ENCODE measurements at places on chromosomes 16 and 17.

DNA sequence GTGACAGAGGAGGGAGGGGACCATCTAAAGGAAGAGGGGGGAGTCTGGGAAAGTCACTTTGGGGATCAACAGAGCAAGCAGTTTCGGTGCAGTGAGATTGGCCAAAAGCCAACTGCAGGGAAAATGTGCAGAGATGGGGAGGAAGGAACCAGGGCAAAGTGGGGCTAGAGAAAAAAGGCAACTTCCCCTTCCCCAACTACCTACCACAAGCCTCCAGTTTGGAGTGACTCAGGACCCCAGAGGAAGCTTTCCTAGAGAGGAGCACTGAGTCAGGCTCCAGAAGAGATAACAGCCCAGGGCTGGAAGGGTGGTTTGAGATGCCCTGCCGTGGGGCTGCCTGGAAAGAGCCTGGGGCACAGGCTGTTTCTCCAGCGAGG, 6.9 kb upstream of the CD300LD start:
- DNase-seq: no peak

DNA sequence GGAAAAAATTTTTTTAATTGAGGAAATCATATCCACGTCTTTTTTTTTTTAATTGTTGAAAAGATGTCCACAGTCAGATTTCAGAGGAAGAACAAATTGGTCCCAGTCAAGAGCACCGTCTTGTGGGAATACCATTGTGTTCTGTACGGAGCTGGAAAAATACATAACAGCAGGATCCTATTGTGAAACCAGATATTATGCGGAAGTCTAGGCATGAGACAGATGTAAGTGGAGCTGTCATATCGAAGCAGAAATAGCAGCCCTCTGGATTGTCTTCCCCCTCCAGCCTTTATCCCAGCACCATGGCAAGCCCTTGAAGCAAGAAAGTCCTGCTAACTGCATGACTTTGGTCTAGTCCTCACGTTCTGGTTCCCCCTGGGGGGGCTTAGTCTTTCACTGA, 391.6 kb upstream of the ASIC2 start:
- DNase-seq: no peak

DNA sequence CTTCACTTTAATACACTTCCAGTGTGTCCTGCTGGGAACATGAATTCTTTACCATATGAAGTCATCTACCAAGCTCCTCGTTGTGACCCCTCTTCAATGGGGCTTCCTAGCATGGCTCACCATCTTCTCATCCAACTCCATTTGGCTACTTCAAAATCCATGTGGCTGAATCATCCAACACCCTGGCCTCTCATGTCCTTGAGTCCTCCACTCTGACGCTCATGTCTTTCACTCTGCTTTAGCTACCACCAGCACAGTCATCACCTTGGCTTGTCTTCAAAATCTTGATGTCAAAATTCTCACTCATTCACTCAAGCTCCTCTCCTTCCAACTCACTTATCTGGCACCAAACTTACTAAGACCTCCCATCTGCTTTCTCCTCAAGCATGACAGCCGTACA, 35.8 kb downstream of the AMFR start:
- DNase-seq: peak; percentile 98

DNA sequence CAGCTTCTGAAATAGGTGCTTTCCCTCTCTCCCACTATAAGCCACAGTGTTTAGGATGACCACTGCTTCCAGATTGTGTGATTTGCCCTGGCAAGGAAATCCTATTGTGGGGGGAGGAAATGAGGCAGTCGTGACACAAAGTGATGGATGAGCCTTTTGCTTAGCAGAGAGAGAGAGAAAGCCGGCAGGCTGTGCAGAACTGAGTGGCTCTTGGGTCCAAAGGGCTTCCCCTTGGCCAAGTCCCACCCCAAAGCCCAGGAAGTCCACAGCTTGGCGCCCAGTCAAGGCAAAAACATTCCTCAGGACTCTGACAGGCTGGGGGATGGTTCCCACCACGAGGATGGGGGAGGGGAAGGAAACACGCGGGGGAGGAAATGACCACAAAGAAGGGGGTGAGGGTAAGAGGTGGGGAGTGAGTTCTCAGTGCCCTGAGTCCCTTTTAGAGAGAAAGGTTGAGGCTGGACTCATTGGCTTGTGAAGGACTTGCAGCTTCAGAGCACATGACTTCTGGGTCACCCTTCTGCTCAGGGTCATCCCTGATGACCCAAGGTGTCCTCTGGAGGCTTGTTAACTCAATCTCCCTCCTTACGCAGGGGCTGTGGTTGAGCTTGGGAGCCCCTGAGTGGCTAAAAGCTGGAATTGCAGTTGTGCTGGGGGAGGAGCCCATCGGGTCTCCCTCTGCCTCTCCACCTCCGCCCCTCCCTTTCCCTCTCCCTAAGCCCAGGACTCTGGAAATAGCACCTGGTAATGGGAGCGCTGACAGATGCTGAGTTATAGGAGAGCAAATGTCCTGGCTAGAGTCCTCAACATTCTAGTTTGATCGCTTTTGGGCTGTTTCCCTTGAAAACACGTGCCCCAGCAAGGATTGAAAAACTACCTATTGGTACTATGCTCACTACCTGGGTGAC, 10.3 kb upstream of the MSL1 start:
- peak; percentile 89 for DNase-seq

DNA sequence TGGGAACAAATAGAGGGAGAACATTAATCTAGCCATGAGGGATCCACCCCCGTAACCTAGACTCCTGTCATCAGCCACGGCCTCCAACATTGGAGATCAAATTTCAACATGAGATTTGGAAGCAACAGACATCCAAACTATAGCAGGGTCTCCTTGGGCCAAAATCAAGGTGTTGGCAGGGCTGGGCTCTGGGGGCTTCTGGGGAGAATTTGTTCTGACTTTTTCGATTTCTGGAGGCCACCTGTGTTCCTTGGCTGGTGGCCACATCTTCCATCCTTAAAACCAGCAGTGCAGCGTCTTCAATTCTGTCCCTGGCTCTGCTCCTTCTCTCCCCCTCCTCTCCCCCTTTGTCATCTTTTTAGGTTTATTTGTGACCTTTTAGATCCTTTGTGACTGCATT, 546.2 kb downstream of the WWOX start:
- DNase-seq: no peak

DNA sequence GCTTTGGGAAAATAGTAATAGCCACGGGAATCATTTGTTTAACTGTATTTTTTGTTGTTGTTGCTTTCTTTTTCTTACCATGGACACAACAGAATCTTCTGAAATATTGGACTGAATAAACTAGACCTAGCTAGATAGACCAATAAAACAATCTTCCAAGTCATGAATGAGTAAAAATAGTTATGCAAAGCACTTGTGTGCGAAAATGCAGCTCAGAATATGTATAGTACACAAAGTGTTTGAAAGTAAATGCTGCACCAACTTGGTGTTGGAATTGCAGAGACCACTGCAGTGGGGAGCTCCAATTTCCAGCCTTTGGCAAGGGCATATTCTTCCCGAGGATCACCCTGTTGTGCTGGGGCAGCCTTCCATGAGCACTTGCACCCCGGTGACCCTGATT, 68.0 kb downstream of the AATF start:
- no peak for DNase-seq

DNA sequence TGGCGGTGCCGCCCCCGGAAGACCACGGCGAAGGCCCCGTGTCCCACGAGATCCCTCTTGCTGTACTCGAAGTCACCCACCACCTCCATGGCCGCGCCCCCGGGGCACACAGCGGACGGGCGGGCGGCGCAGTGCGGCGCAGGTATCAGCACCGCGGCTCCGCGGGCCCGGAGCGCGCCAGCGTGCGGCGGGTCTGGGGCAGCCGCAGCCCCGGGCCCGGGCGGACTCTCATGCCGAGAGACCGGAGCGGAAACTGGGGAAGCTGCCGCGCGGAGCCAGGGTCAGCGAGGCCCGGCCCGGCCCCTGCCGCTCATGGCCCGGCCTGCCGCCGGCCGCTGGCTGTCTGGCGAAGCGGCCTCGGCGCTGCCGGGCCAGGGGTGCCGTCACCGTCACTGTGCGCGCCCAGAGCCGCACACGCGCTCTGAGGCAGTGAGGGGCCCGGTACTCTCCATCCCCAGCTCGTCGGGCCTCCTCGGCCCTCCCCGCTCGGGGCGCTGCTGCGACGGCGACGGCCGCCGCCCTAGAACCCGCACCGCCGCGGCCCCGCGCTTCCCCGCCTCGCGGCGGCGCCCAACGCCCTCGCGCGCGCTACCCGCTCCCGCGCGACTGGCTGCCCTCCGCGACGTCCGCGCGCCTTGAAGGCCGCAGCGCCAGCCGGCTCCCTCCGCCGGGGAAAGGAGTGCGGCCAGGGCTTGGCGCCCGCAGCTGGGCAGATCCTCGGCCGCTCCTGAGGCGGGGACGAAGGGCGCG, at the start of gene ULK2:
Gene ULK2 (minus strand): TSS at position 608 of the 750 bp plus-strand sequence. CDS start 519 bp downstream, at position 89.
- DNase-seq: peak; percentile 45

DNA sequence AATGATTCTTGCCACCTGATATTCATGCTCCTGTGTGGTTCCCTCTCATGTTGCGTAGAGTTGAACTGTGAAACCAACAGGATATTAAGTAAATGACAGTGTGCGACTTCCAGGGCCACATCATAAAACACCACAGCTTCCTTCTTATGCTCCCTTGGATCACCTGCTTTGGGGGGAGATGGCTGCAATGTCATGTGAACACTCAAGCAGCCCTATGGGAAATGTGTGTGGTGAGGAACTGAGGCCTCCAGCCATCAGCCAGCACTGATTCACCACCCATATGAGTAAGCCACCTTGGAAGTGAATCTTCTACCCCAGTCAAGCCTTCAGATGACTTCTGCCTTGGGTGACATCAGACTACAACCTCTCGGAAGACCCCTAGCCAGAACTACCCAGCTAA, 427.5 kb downstream of the UTP18 start:
- DNase-seq: no peak

DNA sequence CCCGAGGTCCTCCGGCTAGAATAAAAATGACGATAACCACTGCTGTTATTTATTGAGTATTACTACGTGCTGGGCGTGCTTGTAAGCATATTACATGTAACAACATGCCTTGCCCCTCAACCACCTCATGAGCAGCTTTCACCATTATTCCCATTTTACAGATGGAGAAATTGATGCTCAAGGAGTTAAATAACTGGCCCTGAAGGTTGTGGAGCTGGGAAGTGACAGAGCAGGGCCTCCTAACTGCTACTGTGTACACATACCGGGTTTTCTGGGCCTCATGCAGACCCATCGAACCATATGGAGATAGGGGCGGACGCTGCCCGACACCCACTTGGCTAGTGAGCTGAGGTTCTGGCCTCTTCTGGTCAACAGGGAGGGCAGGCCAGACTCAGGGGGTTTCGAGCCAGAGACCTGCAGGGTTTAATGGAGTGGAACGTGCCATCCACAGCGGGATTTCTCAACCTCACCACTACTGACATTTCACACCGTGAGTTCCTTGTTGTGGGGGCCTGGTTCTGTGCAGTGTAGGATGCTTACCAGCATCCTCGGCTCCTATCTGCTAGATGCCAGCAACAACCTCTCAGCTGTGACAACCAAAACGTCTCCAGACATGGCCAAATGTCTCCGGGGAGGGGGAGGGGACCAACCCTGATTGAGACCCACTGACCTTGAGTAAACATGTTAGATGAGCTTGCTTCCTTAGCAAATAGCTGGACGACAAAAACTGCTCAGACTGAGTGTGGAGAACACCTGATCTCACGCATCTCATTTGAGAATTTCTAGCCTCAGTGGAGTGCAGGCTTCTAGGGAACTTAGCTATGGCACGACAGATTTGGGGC, 432.0 kb downstream of the SLC39A11 start:
- DNase-seq: no peak

- no peak for DNase-seq
These were observed 27.2 kb downstream of the MAP2K4 start for GRCh38 chr17:12047681-12048376.

DNA sequence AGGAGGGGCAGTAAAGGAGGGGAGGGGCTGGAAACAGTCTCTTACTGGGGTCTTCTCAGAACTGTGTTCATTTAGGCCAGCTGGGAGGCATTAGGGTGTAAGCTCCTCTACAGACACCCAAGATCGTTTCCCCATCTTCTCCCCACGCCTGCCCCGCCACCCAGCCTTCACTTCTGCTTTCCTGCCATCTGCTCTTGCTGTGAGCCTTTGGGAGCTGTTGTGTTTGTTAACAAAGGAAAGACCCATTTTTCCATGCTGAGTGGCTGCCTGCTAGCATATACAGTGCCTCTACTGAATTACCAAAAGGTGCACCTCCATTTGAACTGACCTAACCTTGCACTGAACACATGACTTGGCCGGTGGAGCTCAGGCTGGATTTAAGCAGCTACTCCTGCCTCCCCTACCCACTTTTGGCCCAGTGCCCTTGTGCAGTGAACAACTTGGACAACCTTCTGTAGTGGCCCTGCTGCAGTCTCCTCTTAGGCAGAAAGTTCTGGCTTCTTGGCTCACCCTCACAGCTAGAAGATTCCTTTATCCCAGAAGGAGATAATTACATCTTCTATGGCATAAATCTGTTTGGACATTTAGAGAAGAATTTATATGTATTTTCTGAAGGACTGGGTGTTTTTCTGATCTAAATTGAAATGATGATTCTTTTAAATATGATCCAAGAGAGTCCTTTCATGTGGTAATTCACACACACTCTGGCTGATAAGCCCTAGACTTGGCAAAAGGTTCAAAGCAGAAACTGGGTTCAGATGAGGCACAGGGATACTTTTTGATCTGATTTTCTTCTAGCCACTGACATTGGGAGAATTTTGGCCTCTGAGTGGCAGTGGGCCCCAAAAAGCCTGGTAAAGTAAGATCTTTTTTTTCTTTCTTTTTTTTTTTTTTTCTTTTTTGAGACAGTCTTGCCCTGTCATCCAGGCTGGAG, 81.9 kb upstream of the HNF1B start:
- DNase-seq: no peak
